ENCODE measurements at places on chromosomes 7 and 10.
A peak's percentile ranks its signal among the peaks of the same experiment; 100 is the strongest.

DNA sequence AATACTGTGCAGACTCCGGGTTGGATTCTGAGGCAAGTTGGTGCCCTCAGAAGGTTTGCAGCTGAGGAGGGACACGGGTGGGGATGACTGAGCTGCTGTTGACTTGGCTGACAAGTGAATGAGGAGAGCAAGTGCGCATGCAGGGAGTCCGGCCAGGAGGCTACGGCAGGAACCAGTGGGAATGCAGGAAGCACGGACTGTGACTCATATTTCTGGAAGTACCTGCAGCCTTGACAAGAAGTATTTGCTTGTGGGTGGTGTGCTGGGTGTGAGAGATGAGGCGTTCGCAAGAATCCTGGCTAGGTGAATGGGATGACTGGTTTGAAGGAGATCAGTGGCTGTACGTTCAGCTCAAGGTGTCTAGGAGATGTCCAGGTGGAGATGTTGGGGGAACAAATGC, 30.8 kb upstream of the FXYD4 start:
- DNase-seq = no peak

DNA sequence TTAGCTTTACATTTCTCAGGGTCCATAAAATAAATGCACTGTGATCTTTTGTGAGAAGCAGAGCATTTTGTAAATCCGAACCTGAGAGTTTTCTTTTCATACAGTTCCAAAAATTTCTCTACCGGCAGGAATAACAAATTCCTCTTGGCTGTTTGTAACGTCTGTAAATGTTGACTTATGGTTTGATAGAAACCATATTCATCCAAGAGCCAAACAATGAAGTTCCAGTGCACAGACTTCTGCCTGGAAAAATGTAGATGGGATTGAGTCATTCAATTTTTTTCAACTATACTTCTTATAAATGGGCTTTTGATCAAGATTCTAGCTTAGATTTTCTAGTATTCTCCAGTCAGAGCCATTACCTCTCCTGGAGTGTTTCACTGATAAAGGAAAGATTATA, 530.6 kb downstream of the TFEC start:
- DNase-seq = no peak

- DNase-seq = no peak
Measured at GRCh38 chr10:70176441-70176840, 6.1 kb upstream of the SAR1A start.

DNA sequence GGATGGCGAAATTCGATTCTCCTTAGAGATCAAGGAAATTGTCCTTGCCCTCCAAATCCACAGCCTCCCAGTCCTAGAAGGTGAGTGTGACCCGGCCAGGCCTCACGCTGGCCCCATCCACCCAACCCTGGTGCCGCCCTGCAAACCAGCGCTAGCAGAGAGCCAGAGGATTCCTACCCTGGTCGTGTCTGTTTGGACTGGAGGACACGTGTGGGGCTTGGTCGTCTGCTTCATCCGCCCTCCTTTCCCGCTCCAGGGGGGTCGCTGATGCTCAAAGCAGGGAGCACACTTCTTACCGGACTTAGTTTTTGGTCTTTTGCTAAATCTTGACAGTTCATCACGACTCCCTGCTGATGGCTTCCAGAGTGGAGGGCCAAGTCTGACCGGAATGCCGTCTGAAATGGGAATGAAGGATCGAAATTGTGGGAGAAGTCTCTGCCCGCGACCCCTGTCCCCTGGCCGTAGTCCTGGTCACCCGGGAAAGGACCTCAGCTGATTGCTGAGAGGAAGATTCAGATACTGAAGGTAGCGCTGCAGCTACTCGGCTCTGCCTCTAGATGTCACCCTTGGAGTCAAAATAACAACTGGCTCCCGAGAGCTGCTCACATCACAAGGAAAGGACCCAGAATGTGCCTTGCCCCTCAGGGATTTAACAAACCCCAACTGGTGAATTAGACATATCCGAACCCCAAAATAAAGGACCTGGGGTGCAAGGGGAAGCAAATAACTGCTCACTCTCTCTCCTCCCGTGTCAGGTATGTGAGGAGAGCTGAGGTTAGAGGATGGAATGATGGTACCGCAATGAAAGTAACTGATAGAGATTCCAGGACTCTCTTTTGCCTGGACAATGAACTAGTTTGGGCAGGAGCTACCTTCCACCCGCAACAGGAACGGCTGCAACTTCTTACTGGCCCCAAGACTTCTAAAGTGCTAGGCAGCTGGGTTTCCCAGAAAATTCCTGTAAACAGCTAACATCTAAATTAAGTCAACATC, 23.5 kb upstream of the ORC5 start:
- peak; percentile 31 for DNase-seq

- DNase-seq = peak; percentile 65
Measured at GRCh38 chr7:50307368-50308032, 3.0 kb downstream of the IKZF1 start.

GRCh38 chr10:60878224-60878623, 65.8 kb downstream of the RHOBTB1 start:
- DNase-seq = no peak

DNA sequence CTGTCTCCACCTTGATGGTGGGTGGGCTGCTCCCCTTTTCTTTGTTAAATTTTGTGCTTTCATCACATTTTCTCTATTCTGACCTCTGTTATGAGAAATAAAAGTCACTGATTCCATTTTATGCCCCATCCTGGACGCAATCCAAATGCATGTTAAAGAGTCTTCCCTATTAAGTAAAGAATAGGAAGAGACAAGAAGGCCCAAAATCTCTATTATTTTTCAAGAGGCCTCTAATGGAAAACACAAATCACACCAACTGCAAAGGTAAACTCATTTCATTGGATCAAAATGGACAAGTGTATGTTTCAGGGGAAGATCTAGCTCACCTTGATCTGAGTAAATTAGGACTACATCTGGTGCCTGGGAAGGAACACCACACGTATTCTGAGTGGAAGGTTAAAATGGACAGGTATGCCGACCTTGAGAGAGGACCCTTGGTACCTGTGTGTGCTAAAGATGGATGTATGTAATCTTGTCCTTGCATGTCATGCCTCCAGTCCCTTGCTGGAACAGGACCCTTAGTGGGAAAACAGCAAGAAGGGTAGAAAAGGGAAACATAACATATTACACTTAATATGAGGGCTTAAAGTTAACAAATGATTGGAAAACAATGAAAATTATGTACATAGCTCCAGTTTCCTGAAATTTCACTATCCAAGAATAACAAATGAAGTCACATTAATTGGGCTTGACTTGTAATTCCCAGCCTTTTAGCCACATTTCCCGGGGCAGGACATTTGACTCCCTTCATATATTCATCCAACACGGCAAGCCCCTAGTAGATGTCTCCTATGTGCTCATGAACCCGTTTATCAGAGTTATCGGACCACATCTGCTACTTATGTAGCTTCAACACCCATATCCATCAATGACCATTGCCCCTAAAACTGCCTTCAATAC, 7.6 kb downstream of the IFIT2 start:
- no peak for DNase-seq
